ENCODE measurements at places on chromosomes 6 and 20.

DNA sequence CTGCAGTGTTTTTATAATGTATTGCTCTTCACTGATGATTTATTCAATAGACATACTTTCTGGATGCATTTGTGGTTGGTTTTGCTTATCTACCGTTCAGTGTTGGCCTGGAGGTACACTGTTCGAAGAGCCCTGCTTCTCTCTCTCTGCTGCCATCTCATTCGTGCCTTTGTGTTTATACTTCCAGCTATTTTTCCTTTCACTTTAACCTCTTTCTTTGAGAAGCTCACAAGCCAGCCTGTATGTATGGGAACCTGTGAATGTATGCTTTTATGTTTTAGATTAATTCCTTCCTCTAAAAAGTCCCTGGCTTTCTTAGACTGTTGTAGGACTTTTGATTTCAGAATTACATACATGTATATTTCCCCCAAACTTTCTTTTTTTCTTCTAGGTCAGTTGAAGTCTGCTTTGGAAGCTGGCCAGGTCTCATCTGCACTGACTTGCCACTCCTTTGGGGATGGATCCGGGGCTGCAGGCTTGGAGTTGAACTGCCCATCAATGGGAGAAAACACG, 83.0 kb downstream of the SCAND1 start:
- DNase-seq = no peak

- no peak for DNase-seq
Measured at GRCh38 chr6:42200035-42200434, 5.3 kb upstream of the GUCA1B start.

DNA sequence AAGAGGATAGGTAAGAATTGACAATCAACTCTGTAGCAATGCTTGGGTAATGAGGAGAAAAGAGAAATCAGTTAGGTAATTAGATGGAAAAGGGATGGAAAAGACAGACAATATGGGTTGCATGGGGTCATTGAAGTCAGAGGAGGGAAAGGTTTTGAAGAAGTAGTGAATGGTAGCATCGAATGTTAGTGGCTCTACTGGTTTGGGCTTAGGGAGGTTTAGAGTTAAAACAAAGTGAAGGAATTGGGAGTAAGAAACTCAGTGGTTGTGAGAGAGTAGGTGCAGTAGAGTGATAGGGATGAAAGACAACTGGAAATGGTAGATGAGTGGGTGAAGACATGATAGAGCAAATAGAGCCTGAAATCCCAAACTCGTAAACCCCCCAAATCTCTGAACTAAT, 140.1 kb upstream of the ZFP64 start:
- no peak for DNase-seq

GRCh38 chr20:44526129-44526528, 4.3 kb upstream of the SERINC3 start:
- no peak for DNase-seq

- no peak for DNase-seq
Measured at GRCh38 chr20:11072982-11073381, 399.2 kb upstream of the JAG1 start.

DNA sequence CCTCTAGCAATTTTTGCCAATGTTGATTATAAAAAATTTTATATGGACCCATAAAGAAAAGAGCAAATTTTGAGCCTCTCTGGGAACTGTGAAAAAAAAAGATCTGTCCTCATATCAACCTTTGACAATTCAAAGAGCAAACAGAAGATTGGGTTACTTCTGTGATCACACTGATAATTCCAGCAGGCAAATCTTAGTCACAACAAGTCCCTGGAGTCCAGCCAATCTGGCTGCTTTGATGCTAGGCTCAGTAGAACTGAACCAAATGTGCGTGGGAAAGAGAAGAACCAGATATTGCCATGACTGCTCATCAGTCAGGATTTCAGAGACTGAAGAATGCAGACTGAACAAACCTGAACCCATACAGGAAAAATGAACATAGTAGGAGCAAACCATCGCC, 438.4 kb upstream of the FLRT3 start:
- DNase-seq = no peak

DNA sequence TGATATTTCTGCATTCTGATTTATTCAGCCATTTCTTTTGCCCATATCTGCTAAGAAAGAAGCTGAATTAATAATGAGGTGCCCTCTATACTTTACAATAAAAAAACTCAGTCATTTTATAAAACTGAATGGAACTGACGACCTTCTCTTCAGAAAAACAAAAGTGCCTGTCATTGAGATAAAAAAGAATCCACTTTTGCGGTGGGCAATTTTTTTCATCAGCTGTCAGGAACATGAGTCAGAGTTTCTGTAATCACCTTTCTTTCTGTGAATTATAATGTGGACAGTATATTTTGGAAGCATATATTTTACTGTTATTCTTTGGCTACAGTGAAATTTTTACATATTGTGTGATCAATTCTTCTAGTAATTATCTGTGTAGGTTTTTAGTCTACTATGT, 33.4 kb downstream of the IL20RA start:
- no peak for DNase-seq

- no peak for DNase-seq
Measured at GRCh38 chr20:3651204-3651962, 11.8 kb downstream of the GFRA4 start.

Data from effector memory CD4-positive, alpha-beta T cell (primary cell).